ENCODE measurements at places on chromosomes 12 and 14.

DNA sequence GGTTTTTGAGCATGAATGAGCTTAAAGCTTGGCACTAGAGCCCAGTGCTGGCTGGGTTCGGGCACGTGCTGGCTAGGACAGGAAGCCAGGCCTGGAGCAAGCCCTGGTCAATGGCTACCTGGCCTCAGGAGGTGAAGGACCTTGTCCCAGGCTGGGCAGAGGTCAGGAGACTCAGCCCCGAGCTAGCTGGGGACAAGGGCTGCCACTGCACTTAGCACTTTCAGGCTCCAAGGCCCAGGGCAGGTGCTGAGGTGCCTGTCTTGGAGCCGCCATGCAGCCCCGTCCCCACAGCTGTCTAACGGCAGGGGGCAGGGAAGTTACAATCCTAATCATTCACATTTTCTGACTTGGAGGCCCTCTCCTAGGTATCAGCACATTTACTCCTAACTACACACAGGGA lies 4.3 kb upstream of the AQP6 start:
- DNase-seq: no peak

- no peak for DNase-seq
Measured at GRCh38 chr14:91392623-91393303, 24.9 kb downstream of the CCDC88C start.

DNA sequence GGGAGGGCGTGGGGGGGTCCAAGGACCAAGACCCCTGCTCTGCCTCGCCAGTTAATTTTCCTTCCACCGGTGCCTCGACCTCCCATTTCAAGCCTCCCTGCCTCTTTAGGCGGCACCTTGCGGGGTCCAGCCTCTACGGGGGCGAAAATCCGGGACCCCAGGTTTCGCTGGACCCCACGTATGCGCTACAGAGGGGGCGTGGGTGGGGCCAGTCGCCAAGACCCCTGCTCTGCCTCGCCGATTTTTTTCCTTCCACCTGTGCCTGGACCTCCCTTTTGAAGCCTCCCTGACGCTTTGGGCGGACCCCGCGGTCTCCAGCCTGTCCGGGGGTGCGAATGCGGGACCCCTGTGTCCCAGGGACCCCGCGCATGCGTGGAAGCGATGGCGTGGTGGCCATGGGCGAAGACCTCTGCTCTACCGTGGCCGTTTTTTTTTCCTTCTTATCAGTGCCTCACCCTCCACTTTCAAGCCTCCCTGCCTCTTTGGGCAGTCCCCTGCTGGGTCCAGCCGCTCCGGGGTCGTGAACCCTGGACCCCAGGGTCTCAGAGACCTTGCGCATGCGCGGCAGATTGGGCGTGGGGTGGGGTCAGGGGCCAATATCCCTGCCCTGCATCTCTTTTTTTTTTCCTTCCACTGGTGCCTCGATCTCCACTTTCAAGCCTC lies 324.2 kb downstream of the ALG10 start:
- no peak for DNase-seq

DNA sequence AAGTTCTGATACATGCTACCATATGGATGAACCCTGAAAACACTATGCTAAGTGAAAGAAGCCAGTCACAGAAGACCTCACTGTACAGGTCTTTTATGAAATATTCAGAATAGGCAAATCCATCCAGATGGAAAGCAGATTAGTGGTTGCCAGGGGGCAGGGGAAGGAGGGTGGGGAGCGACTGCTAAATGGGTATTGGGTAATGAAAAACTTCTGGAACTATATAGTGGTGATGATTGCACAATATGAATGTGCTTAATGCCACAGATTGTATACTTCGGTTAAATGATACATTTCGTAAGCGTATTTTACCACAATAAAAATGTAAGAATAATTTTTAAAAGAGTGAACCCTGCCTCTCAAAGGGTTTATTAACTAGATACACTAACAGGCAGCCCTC lies 11.8 kb upstream of the KSR2 start:
- no peak for DNase-seq
